Omental fat pad (tissue), 4 donors: ENCODE measurements at places on chromosomes 4 and X. TPM values are rescaled to one million over a fixed set of nuclear protein-coding genes. Genes with fewer than 3 reads are reported as not detected.

Gene OCIAD1
- total RNA-seq, result 111 TPM

Gene ZNF330
- 29.9 TPM for total RNA-seq

Gene UGT2B17
- not detected for total RNA-seq

Gene ATP11C
- total RNA-seq, result 41.4 TPM

Gene NLGN4X
- total RNA-seq, result 2.9 TPM
